ENCODE measurements at places on chromosomes 6 and 20.

- no peak for DNase-seq
These were observed 65.6 kb downstream of the ZNF292 start for GRCh38 chr6:87220997-87221396.

DNA sequence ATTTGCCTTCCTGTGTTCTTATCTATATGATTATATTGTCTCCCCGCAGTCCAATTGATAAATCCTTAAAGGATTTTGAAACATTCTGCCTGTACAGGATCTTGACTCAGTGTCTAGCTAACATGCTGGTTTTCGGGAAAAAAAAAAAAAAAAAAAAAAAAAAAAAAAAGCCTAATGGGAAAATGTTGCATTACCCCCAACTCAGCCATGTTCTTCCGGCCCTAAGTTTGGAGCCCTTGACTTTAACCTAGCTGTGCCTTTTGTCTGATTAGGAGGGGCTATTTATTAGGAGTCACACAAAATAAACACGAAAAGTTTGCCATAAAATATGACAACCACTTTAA lies 244.4 kb upstream of the TCF21 start:
- DNase-seq: no peak

- DNase-seq: no peak
These were observed 1323.0 kb upstream of the GJE1 start for GRCh38 chr6:140809694-140810101.

- no peak for DNase-seq
These were observed 28.2 kb upstream of the KCNB1 start for GRCh38 chr20:49510562-49511122.

- DNase-seq: no peak
These were observed 62.4 kb downstream of the MAP3K5 start for GRCh38 chr6:136729832-136730231.

GRCh38 chr20:10469599-10469998 lies 34.5 kb downstream of the SLX4IP start:
- DNase-seq: no peak

DNA sequence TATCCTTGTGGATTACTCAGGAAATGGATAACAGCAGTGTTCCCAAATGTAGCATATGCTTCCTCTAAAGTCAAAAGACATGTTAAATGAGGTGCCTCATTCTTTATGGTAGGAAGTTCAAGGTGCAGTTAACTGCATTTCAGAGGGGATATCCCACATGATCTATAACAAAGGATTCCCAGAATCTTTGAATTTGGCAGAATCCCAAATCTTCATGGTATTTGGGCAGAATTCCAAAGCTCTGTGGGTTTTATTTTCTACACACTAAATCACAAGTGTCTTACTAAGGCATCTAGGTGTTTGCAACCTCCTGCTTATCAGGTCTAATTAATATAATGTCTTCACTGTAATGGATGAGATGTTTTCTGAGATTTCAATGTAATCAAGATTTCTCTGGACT lies 364.3 kb upstream of the MAN1A1 start:
- no peak for DNase-seq

- DNase-seq: no peak
These were observed 744 bp downstream of the KIF25 start for GRCh38 chr6:167998215-167998614.

GRCh38 chr6:110067837-110068591 lies 89.9 kb downstream of the GPR6 start:
- DNase-seq: no peak
